ENCODE measurements at places on chromosomes 12 and 14. TPM values are rescaled to one million over a fixed set of nuclear protein-coding genes. Genes with fewer than 3 reads are reported as not detected.

The KRT73 gene
- total RNA-seq = not detected

The STYK1 gene
- total RNA-seq = 3.0 TPM

The B4GALNT1 gene
- total RNA-seq = 11.7 TPM

The ARHGAP9 gene
- total RNA-seq = 5.6 TPM

The NDUFA9 gene
- total RNA-seq = 111 TPM

The AVPR1A gene
- total RNA-seq = 10.5 TPM

The BIN2 gene
- total RNA-seq = 5.6 TPM

The HRK gene
- total RNA-seq = 2.8 TPM

The SLC39A5 gene
- 0.66 TPM for total RNA-seq

The ALDH2 gene
- 65.8 TPM for total RNA-seq

The ADGRD1 gene
- 13.9 TPM for total RNA-seq

The KRT72 gene
- 0.11 TPM for total RNA-seq

The PLEKHD1 gene
- 0.66 TPM for total RNA-seq

The HOXC6 gene
- total RNA-seq = 10.3 TPM

The HOXC12 gene
- not detected for total RNA-seq

The GPR135 gene
- total RNA-seq = 5.7 TPM

The MYF5 gene
- not detected for total RNA-seq

The RND1 gene
- 8.5 TPM for total RNA-seq

The FBLN5 gene
- 37.2 TPM for total RNA-seq

The CCDC38 gene
- total RNA-seq = not detected

The NANOG gene
- 0.17 TPM for total RNA-seq

The CCDC197 gene
- total RNA-seq = not detected

The MLF2 gene
- total RNA-seq = 157 TPM

The RNASE3 gene
- 0.55 TPM for total RNA-seq

The DTX1 gene
- 14.4 TPM for total RNA-seq

The CCDC196 gene
- total RNA-seq = not detected

The ZFYVE26 gene
- total RNA-seq = 16.5 TPM

The AKAP5 gene
- 10.7 TPM for total RNA-seq

The TTC7B gene
- total RNA-seq = 23.1 TPM

The CLEC2A gene
- total RNA-seq = 0.17 TPM

The SLC17A8 gene
- 13.2 TPM for total RNA-seq

The KCNA5 gene
- total RNA-seq = 2.9 TPM

The SRP54 gene
- 73.1 TPM for total RNA-seq

The SDR9C7 gene
- not detected for total RNA-seq

The CDKL1 gene
- total RNA-seq = 16.9 TPM

The TBX3 gene
- 8.3 TPM for total RNA-seq

The ARF3 gene
- 67.9 TPM for total RNA-seq

The IRAK3 gene
- 11.4 TPM for total RNA-seq

The SIX6 gene
- total RNA-seq = not detected

The DAO gene
- not detected for total RNA-seq

The SMOC1 gene
- 53.6 TPM for total RNA-seq

The RDH12 gene
- total RNA-seq = 2.0 TPM

The BICD1 gene
- total RNA-seq = 51.0 TPM

The DBX2 gene
- total RNA-seq = 13.0 TPM

The APOF gene
- total RNA-seq = not detected

The HHIPL1 gene
- 5.7 TPM for total RNA-seq

The IL26 gene
- not detected for total RNA-seq

The LHX5 gene
- total RNA-seq = 1.6 TPM

The IL31 gene
- not detected for total RNA-seq

The MYO1H gene
- total RNA-seq = 0.28 TPM

The GLT8D2 gene
- 49.0 TPM for total RNA-seq

The MUCL1 gene
- total RNA-seq = not detected

The PKP2 gene
- total RNA-seq = 24.0 TPM

Measured in spinal cord (tissue), 10 donors.